ENCODE measurements at places on chromosomes 12 and 14.

GRCh38 chr12:119700078-119700477 lies 32.1 kb downstream of the PRKAB1 start:
- no peak for DNase-seq

DNA sequence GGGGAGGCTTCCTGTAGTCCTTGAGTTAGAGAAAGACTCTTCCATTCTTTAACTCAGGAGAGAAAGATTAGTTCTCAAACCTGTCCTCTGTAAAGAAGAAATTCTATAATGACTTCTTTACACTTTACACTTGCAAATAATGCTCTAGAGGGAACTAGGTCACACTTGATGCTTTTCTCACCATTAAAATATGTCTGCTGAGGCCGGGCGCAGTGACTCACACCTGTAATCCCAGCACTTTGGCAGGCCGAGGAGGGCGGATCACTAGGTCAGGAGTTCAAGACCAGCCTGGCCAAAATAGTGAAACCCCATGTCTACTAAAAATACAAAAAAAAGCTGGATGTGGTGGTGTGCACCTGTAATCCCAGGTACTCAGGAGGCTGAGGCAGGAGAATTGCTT lies 6.3 kb downstream of the NTN4 start:
- DNase-seq = no peak

GRCh38 chr14:101843665-101844064 lies 82.2 kb downstream of the PPP2R5C start:
- no peak for DNase-seq

DNA sequence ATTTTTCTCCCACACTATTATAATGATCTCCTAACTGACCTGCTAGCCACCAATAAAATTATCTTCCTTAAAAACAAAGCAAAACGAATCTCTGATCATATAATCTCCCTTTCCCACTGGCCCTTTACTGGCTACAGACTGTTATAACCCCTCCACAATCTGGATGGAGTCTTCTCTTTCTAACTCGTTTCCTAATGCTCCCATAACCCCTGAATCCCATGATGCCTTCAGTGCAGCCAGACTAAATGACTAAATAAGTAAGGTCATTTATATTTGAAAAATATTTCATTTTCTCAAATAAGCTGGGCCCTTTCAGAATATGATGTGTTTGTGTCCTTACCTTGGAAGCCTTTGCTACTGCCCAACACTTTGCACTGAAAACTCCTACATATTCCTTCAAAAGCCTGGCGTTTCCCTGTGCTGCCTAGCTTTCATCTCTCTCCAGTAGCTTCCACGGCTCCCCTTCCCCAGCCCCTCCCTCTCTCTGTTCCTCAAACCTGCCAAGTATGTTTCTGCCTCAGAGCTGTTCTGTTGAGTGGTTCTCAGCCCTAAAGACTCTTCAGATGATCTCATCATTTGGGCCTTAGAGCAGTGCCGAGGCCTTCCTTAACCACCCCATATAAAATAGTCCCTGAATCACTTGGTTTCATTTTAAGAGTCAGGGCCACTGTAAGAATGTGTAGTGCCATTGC lies 91.7 kb downstream of the MYRFL start:
- no peak for DNase-seq

DNA sequence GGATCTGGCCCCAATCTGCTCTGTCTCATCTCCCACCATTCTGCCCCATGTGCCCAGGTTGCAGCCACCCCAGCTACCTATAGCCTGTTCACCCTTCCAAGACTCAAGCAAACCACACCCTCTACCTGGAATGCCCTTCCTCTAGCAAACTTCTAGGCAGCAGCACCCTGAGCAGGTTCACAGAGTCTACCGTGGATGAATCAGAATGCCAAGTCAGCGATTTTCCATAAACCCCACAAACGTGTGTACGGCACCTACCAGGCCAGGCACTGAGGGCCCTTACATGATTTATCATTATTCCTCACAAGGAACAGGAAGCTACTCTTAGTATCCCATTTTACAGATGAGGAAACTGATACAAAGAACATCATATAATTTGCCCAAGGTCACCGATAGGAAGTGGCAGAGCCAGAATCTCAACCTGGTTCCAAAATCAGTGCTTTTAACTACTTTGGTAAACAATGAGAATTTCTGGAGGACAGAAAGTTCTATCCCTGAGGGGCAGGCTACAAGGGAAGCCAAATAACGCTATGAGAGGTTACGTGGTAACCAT lies 28.0 kb upstream of the DHRS4 start:
- no peak for DNase-seq

GRCh38 chr14:101957406-101958234 lies 6.8 kb upstream of the DYNC1H1 start:
- no peak for DNase-seq
